IMR-90 (cell line): ENCODE measurements at places on chromosomes 12 and 14. TPM values are rescaled to one million over a fixed set of nuclear protein-coding genes. Genes with fewer than 3 reads are reported as not detected.

DNA sequence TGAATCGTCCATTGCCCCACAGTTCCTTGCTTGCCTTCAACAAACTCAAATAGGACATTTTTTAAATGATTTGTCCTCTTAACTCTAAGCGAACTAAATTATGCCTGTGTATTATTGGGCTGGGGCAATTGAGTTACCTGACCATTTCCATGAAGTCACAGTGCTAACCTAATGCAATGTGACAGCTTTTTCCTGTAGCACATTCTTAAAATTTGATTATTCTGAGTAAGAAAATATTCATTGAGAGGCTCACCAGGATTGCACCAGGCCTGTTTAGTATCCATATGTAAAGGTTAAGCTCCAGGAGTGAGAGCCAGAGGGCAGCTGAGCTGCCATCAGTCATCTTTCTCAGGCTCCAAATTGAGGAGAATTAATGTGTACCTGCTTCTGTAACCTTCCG lies 90.9 kb downstream of the GPR65 start:
- no peak for DNase-seq

DNA sequence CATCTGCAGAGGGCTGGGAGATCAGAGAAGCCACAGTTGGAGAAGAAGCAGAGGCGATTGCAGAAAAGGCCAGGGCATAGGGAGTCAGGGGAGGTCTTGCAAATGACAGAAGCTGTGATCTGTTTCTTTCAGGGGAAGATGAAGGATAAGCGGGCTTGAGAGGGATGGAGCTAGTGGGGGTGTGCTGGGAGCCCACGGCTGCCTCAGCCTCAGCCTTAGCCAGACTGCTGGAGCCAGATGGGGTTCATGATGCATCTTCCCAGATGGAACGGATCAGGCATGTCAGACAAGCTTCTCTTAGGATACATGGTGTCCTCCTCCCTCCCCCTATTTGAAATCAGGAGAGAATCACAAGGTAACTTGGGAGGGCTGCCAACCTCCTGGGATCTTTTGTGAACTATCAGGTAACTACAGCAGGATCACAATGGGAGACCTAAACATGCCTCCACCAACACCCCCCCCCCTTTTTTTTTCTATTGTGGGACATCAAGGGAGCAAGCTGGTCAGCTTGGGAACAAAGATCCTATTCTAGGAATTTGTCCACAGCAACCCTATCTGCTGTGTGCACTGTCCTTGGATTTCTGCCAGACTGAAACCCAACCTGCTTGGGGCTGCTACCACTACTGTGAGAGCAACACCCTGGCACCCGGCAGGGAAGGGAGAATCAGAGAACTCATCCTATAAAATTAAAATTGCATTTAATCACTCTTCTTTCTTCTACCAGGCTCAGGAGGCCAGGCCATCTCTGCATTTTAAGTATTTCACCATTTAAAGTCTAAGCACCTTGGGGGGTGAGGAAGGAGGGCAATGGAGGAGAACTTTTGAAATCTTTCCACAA lies 10.7 kb upstream of the ATP2A2 start:
- peak; percentile 73 for DNase-seq

DNA sequence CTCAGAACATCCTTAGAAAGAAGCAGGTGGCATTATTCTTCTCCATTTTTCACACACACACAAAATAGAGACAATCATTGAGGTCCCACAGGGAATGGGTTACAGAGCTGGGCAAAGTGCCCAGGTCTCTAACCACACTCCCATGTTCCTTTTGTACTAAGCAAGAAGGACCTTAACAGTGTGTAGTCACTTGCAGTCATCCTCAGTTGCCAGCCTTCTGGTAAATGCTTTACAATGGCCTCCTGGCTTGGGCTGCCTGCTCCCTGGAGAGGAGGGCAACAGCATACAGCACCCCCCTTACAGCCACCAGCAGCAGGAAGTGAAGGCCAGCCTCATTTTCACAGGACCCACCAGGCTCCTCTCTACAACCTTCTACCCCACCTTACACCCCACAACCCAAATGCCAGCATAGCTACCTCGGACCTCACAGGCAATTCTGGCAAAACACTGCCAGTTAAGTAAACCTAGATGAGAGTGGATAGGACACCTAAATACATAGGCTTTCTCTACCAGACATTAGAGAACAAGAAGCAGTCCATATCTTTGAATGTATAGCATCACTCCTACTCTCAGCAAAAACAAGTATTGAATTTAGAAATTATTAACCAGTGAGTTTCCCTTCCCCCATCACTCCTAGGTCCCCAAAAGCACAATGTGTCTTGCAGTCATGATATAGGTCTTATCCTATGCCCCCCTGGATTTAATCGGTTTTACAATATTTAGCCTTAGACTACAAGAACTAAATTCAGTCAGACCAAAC lies 88.1 kb downstream of the PPP2R5E start:
- peak; percentile 54 for DNase-seq

GRCh38 chr14:61549425-61549824 lies 145.9 kb upstream of the HIF1A start:
- peak; percentile 63 for DNase-seq

Gene KRT75
- polyA plus RNA-seq: not detected in 2 replicates

DNA sequence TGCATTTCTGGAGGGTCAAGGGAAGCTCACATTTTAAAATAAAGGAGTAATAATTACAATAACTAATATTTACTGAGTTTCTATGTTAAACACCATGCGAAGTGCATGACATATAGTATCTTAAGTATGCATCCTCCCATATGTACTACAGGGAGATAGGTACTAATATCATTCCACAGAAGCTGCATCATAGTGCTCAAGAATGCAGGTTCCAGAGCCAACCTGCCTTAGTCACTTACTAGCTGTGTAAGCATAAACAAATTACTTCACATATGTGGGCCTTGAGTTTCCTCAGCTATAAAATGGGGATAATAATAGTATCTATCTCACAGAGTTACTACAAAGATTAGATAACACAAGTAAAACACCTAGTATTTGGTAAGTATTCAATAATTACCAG lies 18.3 kb downstream of the ARMH4 start:
- peak; percentile 85 for DNase-seq
